ENCODE measurements at places on chromosomes 2 and 18.

GRCh38 chr2:7992612-7993602 lies 688.9 kb upstream of the ID2 start:
- no peak for DNase-seq

DNA sequence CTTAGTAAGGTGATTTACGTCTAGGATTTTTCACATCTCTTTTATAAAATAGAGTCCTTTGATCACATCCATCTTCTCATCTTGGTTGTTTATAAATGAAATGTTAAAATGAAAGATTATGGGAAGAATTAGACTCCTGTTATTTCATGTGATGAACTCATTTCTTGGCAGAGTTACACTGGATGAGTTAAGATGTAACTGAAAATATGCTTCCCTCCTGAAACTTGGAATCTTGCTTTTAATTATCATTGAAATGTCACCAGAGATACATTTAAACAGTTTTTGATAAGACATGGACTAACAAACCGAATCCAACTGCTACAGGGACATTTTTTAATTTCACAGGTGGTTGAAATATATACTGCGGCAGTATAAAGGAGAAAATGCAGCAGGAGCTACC lies 274.0 kb downstream of the DLGAP1 start:
- DNase-seq, result no peak

DNA sequence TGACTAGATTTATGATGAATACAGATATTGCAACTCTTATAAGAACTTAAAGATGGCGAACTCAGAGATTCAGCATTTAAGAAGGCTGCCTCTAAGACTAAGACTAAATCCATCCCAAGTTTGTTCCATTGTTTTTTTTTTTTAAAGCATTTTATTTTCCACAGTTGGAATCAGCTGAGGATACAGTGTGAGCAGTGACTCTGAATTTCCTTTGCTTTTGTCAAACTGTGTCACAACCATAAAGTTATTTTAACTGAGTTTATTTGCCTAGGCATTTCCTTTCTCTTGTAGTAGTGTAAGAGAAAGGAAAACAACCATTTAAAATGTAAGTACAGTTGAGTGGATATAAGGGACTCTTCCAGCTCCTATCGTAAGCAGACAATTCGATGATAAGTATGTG lies 63.9 kb downstream of the ZEB2 start:
- no peak for DNase-seq

DNA sequence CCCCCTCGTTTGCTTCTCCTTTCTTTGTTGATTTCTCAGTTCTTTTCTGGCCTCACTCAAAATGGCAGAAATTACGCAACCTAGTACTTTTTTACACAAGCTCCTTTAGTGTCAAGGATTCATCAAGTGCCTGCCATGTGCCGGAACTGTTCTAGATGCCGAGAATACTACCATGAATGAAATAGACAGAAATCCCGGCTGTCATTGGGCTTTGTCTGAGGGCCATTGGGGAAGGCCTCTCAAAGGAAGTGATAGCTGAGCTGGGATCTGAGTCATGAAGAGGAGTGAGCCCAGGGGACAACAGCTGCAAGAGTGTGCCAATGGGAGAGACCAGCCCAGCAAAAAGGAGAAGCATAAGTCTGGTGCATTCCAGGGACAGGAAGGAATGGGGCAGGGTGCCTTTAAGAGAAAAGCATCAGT lies 34.3 kb upstream of the PPP1CB start:
- DNase-seq, result no peak

- no peak for DNase-seq
Measured at GRCh38 chr18:77141401-77142118, 9.0 kb upstream of the MBP start.

GRCh38 chr2:55869637-55870325 lies 53.8 kb downstream of the EFEMP1 start:
- DNase-seq, result no peak

DNA sequence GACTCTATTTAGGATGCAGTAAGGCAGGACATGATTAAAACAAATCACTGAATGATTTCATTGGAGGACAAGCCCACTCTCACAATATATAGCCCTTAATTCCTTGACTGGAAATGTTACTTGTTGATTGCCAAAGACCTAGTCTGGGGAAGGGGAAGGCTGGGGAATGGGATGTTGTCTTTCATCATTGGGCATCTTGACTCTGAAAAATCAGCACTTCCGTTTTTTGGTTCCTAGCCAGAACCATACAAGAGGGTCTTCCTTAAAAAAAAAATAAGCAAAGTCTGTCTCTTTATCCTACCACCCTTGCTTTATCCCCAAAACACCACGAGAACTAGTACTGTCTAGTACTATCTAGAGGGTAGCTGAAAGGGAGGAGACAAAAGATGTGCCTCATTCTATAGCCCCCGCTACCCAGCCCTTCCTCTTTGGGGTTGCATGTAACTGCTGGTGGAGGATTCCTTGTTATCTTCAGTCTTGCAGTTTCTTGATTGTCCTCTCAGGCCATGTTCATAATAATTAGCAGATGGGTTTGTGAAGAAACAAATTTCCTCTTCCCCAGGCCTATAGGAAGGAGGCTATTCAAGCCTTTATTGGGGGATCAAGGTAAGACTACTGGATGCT lies 55.8 kb downstream of the NEMP2 start:
- DNase-seq, result no peak

- no peak for DNase-seq
Measured at GRCh38 chr2:43349904-43350303, 123.5 kb upstream of the ZFP36L2 start.

GRCh38 chr2:227407591-227408151 lies 19.9 kb upstream of the SCYGR1 start:
- DNase-seq, result no peak

DNA sequence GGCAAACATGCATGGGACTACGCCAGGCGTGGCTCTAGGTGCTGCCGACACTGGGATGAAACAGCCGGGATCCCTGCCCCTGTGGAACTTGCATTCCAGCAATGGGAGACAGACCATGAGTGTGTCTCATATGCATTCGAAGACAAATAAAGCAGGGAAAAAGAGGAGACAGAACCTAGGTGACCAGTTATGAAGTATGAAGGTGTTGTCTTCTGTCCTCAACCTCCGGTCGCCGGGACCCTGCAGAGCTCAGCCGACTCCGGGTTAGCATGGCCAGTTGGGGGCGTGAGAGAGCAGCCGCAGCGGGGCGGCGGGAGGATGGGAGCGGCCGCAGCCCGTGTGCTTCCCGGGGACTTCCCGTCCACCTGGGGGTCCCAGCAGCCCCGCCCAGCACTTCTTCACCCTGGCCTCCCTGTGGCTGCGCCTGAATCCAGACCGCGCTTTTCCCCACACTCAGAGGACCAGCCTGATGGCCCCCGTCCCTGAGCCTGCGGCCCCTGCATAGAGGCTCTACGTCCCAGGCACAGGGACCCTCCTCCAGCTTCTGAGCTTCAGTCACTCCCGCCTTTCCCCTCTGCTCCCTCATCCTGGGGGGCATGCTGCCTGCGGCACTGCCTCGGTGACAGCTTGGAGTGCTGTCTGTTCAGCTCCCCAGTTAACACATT lies 11.4 kb downstream of the ID2 start:
- no peak for DNase-seq
